ENCODE measurements at places on chromosomes 5 and 9.

DNA sequence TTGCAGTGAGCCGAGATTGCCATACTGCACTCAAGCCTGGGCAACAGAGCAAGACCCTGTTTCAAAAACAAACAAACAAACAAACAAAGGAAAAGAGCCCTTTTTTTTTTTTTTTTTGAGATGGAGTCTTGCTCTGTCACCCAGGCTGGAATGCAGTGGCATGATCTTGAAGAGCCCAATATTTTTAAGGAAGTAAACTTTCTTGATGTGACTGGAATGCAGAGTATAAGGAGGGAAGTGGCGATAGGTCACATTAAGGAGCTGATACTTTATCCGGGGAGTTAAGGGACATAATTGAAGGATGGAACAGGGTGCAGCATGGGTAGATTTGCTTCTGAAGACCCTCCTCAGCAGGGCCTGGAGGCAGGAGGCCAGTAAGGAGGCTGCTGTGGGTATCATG is 13.0 kb downstream of the NAIF1 start:
- DNase-seq = no peak

DNA sequence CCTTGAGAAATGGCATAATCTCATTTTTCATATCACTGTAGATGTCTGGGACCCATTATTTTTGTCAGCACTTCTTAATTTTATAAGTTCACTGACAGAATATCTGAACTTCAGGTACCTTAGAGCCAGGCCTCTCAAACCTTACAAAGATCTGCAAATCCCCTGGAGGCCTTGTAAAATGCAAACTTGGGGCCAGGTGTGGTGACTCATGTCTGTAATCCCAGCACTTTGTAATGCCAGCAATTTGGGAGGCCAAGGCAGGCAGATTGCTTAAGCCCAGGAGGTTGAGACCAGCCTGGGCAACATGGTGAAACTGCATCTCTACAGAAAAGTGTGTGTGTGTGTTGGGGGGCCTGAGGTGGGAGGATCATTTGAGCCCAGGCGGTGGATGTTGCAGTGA is 30.8 kb downstream of the RASGRF2 start:
- no peak for DNase-seq

DNA sequence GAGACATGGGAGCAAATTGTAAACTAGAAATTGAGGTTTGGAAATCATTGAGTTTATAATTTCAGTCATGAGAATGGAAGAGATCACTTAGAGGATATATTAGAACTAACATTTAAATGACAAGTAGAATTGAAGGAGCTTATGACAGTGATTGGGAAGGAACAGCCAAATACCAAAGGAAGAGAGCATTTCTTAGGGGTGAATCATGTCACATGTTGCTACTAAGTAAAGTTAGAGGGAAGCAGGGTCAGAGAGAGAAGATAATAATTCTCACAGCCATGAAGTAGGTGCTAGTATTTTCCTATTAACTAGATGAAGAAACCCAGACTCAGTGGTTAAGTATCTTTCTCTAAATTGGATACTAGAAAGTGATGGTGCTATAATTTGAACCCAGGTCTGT is 59.3 kb downstream of the COMMD10 start:
- no peak for DNase-seq

GRCh38 chr9:81132318-81132717 is 557.0 kb downstream of the TLE1 start:
- no peak for DNase-seq

DNA sequence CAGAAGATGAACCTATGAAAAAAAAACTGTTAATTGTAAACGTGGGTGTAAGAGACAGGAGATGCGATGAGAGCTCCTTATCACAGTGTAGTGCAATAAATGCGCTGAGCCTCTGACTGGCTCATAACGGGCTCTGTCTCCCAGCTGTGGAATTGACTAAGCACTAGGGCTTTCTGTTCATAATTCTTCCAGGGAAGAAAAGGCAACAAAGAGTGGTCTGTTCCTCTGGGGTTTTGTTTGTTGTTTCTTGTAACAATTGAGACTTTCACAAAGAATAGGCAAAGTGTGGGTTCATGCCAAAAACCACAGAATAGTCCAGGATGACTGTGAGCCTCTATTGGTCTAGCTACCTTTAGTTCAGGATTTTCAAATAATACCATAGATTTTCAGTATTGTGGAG is 39.4 kb downstream of the UBE2QL1 start:
- no peak for DNase-seq

- DNase-seq = no peak
These were observed 378.2 kb upstream of the GRAMD2B start for GRCh38 chr5:126044931-126045565.

- no peak for DNase-seq
These were observed 220.0 kb downstream of the SLC12A2 start for GRCh38 chr5:128303593-128303992.

GRCh38 chr5:50763846-50764245 is 97.4 kb downstream of the PARP8 start:
- no peak for DNase-seq

- DNase-seq = no peak
These were observed 107.3 kb upstream of the IER5L start for GRCh38 chr9:129285382-129285781.

DNA sequence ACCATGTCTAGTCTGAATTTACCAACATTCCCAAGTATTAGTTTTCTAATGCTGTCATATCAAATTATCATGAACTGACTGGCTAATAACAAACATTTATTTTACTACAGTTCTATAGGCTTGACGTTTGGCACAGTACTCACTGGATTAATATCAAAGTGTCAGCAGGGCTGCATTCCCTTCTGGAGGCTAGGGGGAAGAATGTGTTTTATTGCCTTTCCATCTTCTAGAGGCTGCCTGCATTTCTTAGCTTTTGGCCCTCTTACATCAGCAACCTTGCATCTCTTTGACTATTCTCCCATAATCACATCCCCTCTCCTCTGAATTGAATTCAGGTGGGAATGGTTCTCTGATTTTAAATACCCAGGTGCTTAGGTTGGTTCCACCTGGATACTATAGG is 84.7 kb downstream of the EDIL3 start:
- no peak for DNase-seq

GRCh38 chr9:99019510-99020331 is 76.0 kb downstream of the COL15A1 start:
- DNase-seq = no peak
